Central memory CD8-positive, alpha-beta T cell (primary cell): ENCODE measurements at places on chromosomes 6 and 20.

DNA sequence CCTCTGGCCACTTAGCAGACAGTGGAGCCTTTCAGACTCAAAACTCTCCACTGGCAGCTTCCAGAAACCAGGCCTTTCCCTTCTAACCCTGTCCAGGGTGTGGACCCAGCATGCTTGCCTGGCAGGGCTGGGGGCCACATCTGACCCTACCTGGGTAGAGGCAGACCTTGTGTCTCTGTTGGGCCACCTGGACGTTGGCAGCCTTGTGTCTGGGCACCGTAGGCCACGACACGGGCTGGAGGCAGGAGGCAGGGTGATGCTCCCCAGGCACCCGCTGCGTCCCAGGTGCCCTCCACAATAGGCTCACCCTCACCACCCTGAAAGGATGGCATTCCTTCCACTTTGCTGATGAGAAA is 67.6 kb downstream of the NOL4L start:
- no peak for DNase-seq

GRCh38 chr6:130676077-130676772 is 151.0 kb upstream of the SMLR1 start:
- DNase-seq, result no peak

- DNase-seq, result no peak
Measured at GRCh38 chr6:42344756-42345155, 107.0 kb downstream of the TRERF1 start.

DNA sequence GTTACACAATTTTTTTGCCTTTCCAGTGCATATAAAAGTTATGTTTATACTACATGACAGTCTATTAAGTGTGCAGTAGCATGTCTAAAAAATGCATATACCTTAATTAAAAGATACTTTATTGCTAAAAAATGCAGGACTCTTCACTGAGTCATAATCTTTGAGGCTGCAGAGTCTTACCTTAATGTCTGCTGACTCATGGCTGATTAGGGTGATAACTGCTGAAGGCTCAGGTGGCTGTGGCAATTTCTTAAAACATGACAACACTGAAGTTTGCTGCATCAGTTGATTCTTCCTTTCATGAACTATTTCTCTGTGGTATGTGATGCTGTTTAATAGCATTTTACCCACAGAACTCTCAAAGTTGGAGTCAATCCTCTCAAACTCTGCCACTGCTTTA is 19.1 kb downstream of the ZSCAN23 start:
- DNase-seq, result no peak

GRCh38 chr20:49694450-49695071 is 19.1 kb downstream of the B4GALT5 start:
- DNase-seq, result no peak

DNA sequence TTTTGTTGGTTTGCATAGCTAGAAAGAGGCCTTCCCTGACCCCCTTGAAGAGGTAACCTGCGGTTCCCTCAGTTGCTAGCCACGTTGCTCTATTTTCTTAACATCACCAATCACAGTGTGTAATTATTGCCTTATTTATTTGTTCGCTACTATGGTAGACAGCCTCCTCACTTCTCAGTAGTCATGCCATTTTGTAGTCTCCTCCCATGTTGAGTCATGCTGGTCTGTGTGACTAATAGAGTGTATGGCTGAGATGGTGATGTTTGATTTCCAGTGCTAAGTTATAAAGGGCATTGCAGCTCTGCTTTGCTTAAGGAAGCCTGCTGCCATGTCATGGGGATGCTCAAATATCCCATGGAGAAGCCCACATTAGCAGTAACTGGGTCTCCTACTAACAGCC is 236.6 kb upstream of the CHD6 start:
- DNase-seq, result no peak

DNA sequence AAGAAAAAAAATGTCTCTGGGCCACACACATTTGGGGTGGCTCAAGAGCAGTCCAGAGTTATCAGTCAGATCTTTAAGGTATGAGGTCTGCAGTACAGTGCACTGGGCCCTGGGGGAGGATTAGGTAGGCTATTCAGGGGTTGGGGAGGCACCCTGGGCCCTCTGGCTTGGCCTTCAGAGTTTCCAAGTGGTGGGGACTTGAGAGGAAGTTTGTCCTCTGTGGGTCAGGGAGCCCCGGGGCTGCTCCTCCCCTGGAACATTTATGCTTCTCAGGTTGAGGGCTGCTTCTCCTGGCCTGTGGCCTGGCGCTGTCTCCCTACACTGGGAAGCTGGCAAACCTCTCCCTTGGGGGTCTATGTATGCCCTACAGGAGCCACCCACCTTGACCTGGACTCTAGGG is 46.0 kb downstream of the PTK7 start:
- no peak for DNase-seq

GRCh38 chr6:39453241-39453640 is 130.7 kb upstream of the KCNK16 start:
- no peak for DNase-seq

DNA sequence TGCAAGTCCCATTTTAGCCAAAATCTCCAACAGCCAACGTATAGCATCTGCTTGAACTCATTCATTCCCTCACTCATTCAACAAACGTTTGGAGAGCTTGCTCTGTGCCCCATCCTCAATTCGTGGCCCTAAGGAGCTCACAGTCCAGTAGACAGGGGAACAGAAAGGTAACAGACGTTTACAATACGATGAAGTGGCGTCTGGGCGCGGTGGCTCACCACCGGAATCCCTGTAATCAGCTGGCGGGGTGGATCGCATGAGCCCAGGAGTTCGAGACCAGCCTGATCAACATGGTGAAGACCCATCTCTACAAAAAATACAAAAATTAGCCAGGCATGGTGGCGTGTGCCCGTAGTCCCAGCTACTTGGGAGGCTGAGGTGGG is 790 bp upstream of the E2F1 start:
- no peak for DNase-seq

GRCh38 chr6:166970091-166970490 is 13.7 kb upstream of the RNASET2 start:
- DNase-seq, result no peak

GRCh38 chr6:109448615-109449014 is 7.0 kb downstream of the MICAL1 start:
- DNase-seq, result no peak

GRCh38 chr6:88290411-88290810 is 124.3 kb upstream of the CNR1 start:
- DNase-seq, result no peak

GRCh38 chr6:4883298-4883697 is 107.1 kb downstream of the CDYL start:
- no peak for DNase-seq

- DNase-seq, result no peak
Measured at GRCh38 chr6:167493976-167494697, 169.3 kb downstream of the TTLL2 start.

- no peak for DNase-seq
Measured at GRCh38 chr20:56426926-56427325, 14.9 kb downstream of the CASS4 start.

DNA sequence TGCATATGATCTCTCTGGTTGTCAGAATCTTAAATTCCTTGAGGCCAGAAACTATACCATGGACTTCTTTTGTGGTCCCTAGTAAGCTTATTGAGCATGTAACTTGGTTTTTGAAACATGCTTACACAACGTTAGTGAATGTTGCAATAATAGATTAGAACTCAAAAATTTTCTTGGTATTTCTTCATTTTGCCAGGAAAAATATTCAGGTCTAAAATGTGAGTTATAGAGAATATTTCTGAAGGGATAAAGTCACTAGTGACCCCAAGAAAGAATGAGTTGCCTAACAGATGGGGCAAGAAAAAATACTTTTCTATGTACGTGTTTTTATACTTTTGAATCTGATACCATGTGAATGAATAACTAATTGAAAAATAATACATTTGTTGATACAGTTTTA is 195.4 kb downstream of the TFAP2A start:
- no peak for DNase-seq
